CD4-positive, alpha-beta T cell (primary cell): ENCODE measurements at places on chromosomes 3 and 15. TPM values are rescaled to one million over a fixed set of nuclear protein-coding genes. Genes with fewer than 3 reads are reported as not detected.

ABI3BP gene
- not detected for total RNA-seq

RARRES1 gene
- total RNA-seq, result not detected

PLA2G4B gene
- 33.7 TPM for total RNA-seq

SLC28A1 gene
- not detected for total RNA-seq

CELSR3 gene
- total RNA-seq, result 5.0 TPM

KY gene
- not detected for total RNA-seq

LTF gene
- not detected for total RNA-seq

TIMP4 gene
- not detected for total RNA-seq

CPN2 gene
- total RNA-seq, result not detected

DNA sequence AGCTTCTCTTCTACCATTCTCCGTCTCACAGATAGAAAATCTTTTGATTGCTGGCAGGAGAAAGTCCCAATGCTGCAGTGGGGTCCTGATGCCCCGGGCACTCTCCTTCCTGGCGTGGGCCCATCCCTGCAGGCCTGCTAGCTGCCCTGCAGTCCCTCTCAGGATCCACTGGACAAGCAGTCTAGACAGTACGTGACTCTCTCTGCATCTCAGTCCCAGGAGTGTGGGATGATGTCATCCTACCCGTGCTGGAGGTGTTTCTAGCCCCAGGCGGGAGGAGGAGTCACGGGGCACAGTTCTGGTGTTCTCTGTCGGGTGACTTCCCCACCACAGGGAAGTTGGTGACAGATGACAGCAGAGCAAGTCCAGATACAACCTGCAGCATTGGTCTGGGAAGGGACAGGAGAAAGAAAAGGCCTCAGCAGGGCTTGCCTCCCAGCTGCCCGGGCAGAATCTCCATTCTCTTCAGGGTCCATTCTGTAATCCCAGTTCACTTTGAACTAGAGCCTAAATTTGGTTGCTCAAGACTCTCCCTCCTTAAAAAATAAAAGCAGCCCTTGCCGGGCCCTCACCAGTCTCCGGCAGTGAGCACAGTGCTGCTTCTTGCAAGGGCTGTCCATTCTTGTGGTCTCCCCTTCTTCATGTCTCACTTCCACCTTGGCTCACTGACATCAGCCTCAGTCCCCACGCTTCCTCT lies 30.6 kb downstream of the SLC28A1 start:
- peak; percentile 5 for DNase-seq
- no peak overlapping the region for H3K27ac ChIP-seq
- no peaks in the 10 kb centered on the region for H3K36me3 ChIP-seq
- H3K4me1 ChIP-seq, result no peaks in the 10 kb centered on the region
- H3K4me3 ChIP-seq, result no peak overlapping the region

- no peaks in the 10 kb centered on the region for H3K27me3 ChIP-seq
- peaks cover 17% of the 10 kb centered on the region for H3K4me1 ChIP-seq
- no peak for DNase-seq
- peak overlapping the region; percentile 85 for H3K4me3 ChIP-seq
Measured at GRCh38 chr15:69159805-69160140, 662 bp upstream of the GLCE start.

- no peaks in the 10 kb centered on the region for H3K27me3 ChIP-seq
- H3K36me3 ChIP-seq, result no peaks in the 10 kb centered on the region
- no peak overlapping the region for H3K27ac ChIP-seq
- no peaks in the 10 kb centered on the region for H3K4me1 ChIP-seq
Measured at GRCh38 chr3:35857004-35857403, 217.7 kb downstream of the ARPP21 start.

DNA sequence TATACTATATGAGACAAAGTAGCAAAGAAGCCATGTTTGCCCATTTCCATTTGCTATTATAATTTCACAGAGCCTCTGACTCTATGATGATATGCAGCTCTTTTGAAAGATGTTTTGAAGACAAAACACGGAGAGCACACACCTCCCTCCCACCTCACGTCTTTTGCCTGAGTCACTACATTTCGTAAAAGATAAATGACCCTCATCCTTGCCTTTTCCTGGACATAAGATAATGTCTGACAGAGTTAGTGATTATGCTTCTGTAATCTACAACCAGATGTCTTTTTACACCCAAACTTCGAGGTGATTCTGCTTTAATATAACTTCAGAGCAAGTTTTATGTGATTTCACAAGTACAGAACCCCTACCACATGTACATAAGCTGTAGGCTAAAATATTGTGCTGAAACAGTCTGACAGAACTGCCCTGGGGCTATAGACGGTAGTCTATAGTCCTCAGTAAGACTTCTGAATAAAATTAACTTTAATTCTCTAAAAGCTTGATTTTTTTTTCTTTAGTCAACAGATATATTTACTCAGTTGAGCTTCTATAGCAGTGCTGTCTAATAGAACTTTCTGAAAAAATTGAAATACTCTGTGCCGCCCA lies 99.9 kb downstream of the CD200R1L start:
- H3K27ac ChIP-seq, result no peak overlapping the region
- H3K27me3 ChIP-seq, result no peaks in the 10 kb centered on the region
- DNase-seq, result no peak
- no peaks in the 10 kb centered on the region for H3K36me3 ChIP-seq

DNA sequence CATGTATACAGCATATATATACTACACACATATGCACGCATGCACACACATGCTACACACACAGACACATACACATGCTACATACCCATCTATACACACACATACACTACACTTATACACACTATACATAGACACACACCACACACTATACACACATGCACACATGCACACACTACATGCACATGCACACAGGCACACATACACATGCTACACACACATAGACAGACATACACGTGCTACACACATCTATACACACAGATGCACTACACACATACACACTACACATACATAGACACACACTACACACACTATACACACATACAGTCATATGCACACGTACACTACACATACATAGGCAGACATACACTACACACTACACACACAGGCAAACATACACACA lies 51.2 kb upstream of the PRR20G start:
- H3K4me1 ChIP-seq, result no peaks in the 10 kb centered on the region
- DNase-seq, result no peak
- H3K27me3 ChIP-seq, result peaks cover 9% of the 10 kb centered on the region
- no peak overlapping the region for H3K4me3 ChIP-seq

- no peaks in the 10 kb centered on the region for H3K4me1 ChIP-seq
- H3K27ac ChIP-seq, result no peak overlapping the region
- no peaks in the 10 kb centered on the region for H3K27me3 ChIP-seq
- DNase-seq, result no peak
Measured at GRCh38 chr3:179750720-179751328, 98.0 kb downstream of the USP13 start.

GRCh38 chr3:104514371-104514770 lies 852.3 kb upstream of the ALCAM start:
- no peak overlapping the region for H3K4me3 ChIP-seq
- no peaks in the 10 kb centered on the region for H3K4me1 ChIP-seq
- H3K36me3 ChIP-seq, result no peaks in the 10 kb centered on the region
- no peaks in the 10 kb centered on the region for H3K27me3 ChIP-seq

- H3K4me1 ChIP-seq, result no peaks in the 10 kb centered on the region
- H3K27me3 ChIP-seq, result peaks cover 16% of the 10 kb centered on the region
- no peak overlapping the region for H3K27ac ChIP-seq
- no peak for DNase-seq
Measured at GRCh38 chr15:80242132-80242769, 9.8 kb downstream of the CTXND1 start.

DNA sequence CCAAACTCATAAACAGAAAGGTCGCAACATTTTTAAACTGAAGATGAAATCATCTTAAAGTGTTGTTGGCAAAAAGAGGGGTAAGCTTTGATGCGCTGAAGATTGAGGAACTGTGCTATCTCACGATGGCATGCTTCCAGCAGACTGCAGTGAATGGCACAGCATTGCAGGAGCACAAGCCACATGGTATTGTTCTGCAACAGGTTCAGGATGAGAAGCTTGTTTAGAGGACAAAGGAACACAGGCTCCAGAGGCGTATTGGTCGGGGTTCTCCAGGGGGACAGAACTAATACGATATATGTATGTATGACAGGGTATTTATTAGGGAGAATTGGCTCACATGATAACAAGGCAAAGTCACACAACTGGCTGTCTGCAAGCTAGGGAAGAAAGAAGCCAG lies 13.8 kb upstream of the PLD1 start:
- no peak overlapping the region for H3K27ac ChIP-seq
- no peaks in the 10 kb centered on the region for H3K27me3 ChIP-seq
- peaks cover 10% of the 10 kb centered on the region for H3K4me1 ChIP-seq
- H3K4me3 ChIP-seq, result no peak overlapping the region

GRCh38 chr15:45776772-45777171 lies 141.9 kb downstream of the SQOR start:
- H3K27ac ChIP-seq, result no peak overlapping the region
- no peaks in the 10 kb centered on the region for H3K36me3 ChIP-seq
- peaks cover 7% of the 10 kb centered on the region for H3K27me3 ChIP-seq
- DNase-seq, result no peak
- H3K4me3 ChIP-seq, result no peak overlapping the region
- H3K4me1 ChIP-seq, result no peaks in the 10 kb centered on the region
